ENCODE measurements at places on chromosomes 3 and 15. TPM values are rescaled to one million over a fixed set of nuclear protein-coding genes. Genes with fewer than 3 reads are reported as not detected.

The TTLL13 gene
- 0.19 TPM for total RNA-seq

GRCh38 chr3:152519376-152519775 lies 250.6 kb downstream of the MBNL1 start:
- H3K4me1 ChIP-seq: no peaks in the 10 kb centered on the region
- H3K27me3 ChIP-seq: no peaks in the 10 kb centered on the region
- H3K4me3 ChIP-seq: no peak overlapping the region
- H3K36me3 ChIP-seq: no peaks in the 10 kb centered on the region
- no peak overlapping the region for H3K27ac ChIP-seq
- DNase-seq: no peak

The SPTBN5 gene
- 1.1 TPM for total RNA-seq

DNA sequence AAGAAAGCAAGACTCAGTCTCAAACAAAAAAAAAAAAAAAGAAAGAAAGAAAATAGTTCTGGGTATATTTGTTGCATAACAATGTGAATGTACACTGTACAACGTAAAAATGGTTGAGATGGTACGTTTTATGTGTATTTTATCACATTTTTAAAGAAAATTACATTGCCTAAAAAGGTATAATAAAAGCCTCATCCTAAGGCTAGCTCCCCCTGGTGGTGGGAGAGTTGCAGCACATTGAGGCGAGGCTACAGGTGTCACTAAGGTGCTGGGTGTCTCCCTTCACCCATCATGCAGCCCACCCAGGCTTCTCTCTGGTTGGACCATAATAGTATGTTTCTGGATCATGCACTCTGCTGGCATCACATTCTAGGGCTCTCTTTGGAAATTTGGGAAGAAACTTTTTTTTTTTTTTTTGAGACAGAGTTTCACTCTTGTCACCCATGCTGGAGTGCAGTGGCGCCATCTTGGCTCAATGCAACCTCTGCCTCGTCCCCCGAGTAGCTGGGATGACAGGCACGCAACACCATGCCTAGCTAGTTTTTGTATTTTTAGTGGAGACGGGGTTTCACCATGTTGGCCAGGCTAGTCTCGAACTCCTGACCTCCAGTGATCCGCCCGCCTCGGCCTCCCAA lies 12.4 kb upstream of the RAB11A start:
- peaks cover 16% of the 10 kb centered on the region for H3K27me3 ChIP-seq
- H3K4me3 ChIP-seq: no peak overlapping the region
- no peaks in the 10 kb centered on the region for H3K4me1 ChIP-seq
- peak; percentile 49 for DNase-seq
- H3K27ac ChIP-seq: no peak overlapping the region
- H3K36me3 ChIP-seq: no peaks in the 10 kb centered on the region

The LSAMP gene
- 36.6 TPM for total RNA-seq

The ADAM10 gene
- 116 TPM for total RNA-seq

GRCh38 chr15:25844076-25844475 lies 19.1 kb downstream of the ATP10A start:
- DNase-seq: no peak
- H3K4me1 ChIP-seq: peaks cover 16% of the 10 kb centered on the region

The ANKUB1 gene
- not detected for total RNA-seq
